ENCODE measurements at places on chromosomes 1 and 21. TPM values are rescaled to one million over a fixed set of nuclear protein-coding genes. Genes with fewer than 3 reads are reported as not detected.

The SLC9C2 gene
- polyA plus RNA-seq: 0.18 TPM

The RHD gene
- polyA plus RNA-seq: 2.9 TPM

The AKT3 gene
- 25.0 TPM for polyA plus RNA-seq

The WNT3A gene
- polyA plus RNA-seq: 0.36 TPM

The ASTN1 gene
- polyA plus RNA-seq: 1.6 TPM

GRCh38 chr1:22506130-22506692 lies 54.6 kb downstream of the ZBTB40 start:
- no peak for DNase-seq

GRCh38 chr1:236702791-236703394 lies 16.6 kb downstream of the ACTN2 start:
- no peak for DNase-seq

GRCh38 chr1:201020040-201020591 lies 3.4 kb downstream of the KIF21B start:
- DNase-seq: no peak

DNA sequence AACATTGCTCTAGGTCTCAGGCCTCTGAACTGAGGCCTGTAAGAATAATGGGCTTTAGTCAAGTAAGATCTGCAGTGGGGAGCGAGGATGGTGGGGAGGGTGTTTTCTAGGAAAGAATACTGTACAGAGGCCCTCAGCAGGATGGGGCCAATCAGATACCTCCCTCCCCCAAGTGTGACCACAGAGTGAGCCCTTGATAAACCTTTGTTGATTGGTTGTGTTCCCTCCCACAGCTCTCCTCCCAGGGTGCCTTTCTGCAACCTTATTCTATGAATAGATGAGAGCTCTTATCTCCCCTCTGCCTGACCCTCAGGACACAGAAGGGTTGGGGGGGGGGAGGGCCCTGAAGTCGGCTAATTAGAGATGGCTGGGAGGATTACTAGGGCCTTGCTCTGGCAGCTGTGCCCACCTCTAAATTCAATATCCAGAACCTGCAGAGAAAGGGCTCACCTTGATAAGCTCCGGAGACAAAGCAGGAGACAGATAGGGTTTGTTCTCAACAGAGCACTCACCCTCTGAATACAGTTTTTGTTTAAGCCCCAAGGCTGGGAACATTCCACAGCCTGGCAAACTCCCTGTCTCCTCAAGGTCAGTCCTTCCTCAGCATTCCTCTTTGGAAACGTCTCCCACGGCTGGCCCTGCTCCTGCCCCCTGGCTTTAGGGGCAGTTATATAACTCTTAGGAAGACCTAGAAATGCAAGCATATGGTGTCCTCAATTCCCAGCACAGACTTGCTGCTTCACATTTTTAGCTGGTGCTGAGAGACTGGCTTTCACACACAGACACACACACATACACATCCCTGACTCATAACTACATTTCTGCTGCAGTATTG lies 42.9 kb downstream of the ATP1A1 start:
- no peak for DNase-seq

DNA sequence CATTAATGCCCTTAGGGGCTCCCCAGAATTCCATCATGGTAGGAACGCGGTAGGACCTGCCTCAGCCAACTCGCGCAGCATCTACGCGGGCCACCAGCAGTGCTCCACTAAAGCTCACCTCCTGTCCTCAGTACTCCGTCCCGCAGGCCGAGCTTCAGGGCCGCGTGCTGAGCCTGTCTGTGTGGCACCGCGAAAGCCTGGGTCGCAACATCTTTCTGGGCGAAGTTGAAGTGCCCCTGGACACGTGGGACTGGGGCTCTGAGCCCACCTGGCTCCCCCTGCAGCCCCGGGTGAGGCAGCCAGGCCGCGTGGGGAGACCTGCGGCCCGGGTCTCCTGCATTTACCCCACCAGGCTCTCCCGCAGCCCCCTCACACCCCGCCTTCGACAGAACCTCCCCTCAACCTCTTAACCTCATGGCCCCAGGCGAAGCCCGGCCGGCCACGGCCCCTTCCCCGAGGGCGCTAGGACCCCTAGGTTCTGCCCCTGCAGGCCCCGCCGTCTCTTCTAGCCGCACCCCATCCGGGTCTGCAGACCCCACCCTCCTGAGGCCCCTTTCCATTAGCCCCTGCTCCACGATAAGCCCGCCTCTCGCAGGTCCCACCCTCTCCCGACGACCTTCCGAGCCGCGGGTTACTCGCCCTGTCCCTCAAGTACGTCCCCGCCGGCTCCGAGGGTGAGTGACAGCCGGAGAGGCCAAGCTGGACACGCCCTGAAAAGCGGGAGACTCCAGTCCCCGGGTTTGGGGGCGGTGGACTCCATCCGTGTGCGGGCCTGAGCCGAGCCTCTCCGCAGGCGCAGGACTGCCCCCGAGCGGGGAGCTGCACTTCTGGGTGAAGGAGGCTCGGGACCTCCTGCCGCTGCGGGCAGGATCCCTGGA lies 9.1 kb downstream of the SYTL1 start:
- DNase-seq: no peak
